ENCODE measurements at places on chromosomes 13 and 19.

DNA sequence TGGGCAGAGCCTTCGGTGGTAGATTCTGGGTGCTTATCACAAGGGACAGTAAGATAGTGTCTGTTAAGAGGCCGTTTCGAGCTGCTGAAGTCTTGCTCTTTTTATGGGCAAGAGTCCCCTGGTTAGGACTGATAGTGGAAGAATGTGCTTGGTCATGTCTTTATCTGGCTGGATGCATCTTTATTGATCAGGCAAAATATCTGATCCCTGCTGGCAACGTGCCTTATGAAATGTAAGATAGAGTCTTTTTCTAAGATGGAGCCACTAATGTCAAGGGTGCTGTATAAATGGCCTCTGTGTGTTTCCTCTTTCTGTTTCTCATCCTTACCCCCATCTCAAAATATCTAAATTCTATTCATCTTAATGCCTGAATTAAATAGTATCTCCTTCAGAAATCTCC is 53.3 kb downstream of the MYO16 start:
- no peak for DNase-seq

DNA sequence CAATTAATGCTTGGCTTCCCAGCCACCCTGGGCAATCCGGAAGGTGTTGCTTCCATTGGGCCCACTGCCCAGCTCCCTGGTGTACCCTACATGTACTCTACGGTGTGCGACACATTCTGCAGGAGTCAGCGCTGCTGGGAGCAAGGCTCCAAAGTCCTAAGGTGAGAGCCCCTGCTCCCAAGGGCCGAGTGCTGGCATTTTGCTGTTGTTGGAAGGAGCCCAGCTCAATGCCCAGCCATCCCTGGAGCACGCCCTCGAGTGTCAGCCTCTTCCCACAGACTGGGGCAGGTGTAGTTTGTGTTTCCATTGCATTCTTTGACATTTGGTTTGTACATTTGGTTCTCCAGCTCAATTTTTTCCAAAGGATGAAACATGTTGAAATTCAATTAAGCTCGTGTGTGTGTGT is 64.6 kb downstream of the GGACT start:
- DNase-seq, result no peak

- peak; percentile 23 for DNase-seq
Measured at GRCh38 chr19:24062190-24062589, 24.8 kb upstream of the ZNF254 start.

- no peak for DNase-seq
Measured at GRCh38 chr13:20700288-20700687, 3.2 kb upstream of the IL17D start.

- DNase-seq, result no peak
Measured at GRCh38 chr13:96904232-96904631, 90.0 kb downstream of the OXGR1 start.

DNA sequence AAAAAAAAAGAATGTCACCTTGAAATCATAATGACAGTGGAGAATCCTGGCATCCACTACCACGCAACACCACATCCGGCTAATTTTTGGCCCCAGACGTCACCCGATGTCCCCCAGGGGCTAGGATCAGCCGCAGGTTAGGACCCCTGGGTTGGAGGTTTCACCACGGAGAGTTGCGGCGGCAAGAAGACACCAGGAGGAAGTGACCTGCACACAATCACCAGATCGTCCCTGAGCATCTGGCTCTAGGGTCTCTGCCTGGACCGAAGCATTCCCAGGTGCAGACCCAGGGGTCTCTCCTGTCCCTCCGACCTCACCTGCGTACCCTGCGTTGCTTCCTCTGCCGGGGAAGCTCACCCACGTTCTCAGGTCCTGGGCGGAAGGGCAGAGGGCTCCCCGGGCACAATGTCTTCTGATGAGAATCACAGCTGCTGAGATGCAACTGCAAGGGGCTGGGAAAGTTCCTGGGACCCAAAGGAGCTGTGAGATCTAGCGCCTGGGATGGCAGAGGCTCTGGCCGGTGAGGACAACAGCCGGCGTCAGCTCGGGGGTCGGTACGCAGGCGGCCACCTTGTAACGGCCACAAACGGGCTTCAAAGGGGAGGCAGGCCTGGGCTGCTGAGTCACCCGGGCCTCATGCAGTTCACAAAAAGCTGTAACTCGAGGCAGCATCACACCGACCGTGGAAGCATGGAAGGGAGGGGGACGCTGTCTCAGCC is 111.2 kb downstream of the GADD45B start:
- DNase-seq, result no peak

DNA sequence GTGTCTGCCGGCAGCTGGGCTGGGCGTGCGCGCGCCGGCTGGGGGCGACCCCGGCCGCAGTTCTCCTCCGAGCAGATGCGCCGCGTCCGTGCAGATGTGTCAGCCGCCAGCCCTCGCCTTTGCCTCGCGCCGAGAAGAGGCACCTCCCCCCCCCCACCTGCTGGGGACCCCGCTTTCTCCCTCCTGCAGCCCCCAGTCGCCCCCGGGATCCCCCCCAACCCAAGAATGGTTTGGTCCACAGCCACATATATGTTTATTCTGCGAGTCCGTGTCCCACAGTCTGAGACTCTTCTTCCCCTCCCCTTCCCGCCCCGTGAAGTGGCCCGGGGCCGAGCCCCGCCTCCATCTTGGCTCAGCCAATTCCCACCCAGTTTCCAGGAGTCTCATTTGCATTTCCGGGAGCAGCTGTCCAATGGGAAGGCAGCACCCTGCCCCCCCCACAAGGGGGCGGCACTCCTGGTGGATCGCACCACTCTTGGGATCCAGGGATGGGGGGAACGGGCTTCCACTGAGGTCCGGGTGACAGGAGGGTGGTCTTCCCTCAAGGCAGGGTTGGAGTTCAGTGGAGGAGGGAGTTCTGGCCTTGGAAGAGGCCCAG is 8.6 kb downstream of the ISOC2 start:
- DNase-seq, result peak; percentile 59

- DNase-seq, result no peak
Measured at GRCh38 chr19:45144431-45145269, 16.1 kb downstream of the NKPD1 start.

DNA sequence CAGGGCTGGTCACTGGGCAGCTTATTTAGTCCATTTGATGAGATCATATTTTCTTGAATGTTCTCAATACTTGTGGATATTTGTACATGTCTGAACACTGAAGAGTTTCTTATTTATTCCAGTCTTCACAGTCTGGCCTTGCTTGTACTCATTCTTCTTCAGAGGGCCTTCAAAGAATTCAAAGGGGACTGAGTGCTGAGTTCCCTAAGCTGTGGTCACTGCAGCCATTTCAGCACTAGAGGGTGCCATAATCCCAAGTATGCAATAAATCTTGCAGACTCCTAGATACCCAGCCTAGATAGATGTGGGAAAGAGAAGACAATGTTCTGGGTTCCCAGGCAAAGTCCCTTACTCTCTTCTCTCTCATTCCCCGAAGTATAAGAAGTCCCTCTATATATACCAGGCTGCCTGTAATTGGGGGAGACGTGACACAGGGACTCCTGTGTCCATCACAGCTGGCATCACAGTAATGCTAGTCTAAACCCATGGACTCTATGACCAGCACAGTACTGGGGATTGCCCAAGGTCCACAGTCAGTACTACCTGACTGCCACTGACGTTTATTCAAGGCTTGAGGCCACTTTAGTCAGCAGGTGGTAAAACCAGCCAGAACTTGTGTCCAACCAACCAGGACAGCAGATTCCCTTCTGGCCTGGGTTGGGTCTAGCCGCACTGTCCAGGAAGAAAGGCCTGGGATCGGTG is 8.9 kb upstream of the VN1R1 start:
- no peak for DNase-seq

DNA sequence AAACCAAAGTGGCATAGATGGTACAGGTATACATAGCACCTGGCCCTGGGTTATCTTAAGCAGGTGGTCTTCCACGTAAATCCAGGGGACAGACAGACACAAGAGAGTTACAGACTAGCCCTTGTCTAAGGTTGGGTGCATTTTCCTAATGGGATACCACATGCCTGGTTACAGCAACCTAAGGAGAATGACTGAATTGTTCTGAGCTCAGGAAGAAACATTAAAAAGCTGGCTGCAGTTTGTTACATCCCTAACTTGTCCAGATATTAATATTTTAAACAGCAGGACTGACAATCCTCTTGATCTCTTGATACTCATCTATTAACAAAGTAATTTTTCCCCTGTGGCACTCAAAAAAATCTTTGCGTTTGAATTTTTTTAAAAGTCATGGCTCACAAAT is 102.2 kb upstream of the SERP2 start:
- DNase-seq, result no peak

GRCh38 chr19:16861834-16862233 is 27.0 kb upstream of the F2RL3 start:
- DNase-seq, result no peak

DNA sequence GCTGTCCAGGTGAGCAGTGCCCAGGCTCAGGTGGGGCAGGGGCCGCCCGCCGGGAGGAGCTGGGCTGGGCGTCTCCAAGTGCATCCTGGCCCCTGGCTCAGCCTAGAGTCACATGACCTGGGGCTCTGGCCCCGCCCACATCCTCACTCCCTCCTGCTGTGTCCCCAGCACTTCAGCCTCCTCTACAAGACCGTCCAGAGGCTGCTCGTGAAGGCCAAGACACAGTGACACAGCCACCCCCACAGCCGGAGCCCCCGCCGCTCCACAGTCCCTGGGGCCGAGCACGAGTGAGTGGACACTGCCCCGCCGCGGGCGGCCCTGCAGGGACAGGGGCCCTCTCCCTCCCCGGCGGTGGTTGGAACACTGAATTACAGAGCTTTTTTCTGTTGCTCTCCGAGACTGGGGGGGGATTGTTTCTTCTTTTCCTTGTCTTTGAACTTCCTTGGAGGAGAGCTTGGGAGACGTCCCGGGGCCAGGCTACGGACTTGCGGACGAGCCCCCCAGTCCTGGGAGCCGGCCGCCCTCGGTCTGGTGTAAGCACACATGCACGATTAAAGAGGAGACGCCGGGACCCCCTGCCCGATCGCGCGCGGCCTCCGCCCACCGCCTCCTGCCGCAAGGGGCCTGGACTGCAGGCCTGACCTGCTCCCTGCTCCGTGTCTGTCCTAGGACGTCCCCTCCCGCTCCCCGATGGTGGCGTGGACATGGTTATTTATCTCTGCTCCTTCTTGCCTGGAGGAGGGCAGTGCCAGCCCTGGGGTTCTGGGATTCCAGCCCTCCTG is 16.8 kb upstream of the CELF5 start:
- no peak for DNase-seq

DNA sequence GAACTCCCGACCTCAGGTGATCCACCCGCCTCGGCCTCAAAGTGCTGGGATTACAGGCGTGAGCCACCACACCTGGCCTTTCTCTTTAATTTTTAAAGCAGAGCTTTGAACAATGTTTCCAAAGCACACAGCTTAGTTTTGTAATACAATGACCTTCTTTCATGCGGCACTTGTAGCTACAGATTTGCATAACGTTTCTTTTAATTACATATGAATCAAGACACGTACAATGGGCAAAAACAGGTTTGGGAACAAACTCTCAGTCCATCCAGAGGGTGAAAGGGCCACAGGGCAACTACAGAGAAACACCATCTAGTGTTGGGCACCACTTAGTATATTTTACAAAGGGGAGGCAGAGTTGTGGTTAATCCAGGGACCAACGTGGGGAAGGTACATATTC is 19.0 kb upstream of the S1PR4 start:
- DNase-seq, result no peak

DNA sequence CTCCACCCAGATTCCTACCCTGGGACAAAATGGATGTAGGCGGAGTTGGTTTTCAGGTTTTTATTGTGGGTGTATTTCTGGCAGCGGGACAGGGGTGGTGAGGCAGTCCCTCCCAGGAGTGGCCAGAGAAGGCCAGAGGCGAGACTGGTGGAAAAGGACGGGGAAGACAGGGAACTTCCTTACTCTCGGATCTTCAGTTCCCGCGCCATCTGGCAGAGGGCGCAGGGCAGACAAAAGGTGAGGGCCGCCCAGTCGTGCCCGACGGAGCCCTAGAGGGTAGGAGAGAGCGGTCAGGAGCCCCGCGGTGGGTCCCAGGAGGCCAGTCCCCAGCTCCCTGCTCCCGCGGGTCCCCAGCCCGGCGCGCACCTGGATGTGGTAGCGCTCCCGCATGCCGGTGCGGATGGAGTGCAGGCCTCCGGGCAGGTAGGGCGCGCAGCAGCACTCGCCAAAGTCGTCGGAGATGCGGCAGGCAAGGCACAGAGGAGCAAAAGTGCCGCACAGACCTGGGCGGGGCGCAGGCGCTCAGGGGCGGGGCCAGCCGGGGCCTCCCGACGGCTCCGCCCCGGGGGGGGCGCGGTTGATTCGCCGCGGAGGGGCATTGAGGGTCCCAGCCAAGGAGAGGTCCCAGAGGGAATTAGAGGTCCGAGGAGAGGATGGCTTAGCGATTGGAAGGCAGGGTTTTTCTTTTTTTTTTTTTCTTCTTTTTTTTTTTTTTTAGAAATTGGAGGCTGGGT is 3.0 kb downstream of the CNFN start:
- DNase-seq, result peak; percentile 24

GRCh38 chr19:2768365-2769132 is 14.5 kb downstream of the SGTA start:
- DNase-seq, result no peak

GRCh38 chr19:39187552-39187943 is 9.2 kb upstream of the NCCRP1 start:
- DNase-seq, result no peak

DNA sequence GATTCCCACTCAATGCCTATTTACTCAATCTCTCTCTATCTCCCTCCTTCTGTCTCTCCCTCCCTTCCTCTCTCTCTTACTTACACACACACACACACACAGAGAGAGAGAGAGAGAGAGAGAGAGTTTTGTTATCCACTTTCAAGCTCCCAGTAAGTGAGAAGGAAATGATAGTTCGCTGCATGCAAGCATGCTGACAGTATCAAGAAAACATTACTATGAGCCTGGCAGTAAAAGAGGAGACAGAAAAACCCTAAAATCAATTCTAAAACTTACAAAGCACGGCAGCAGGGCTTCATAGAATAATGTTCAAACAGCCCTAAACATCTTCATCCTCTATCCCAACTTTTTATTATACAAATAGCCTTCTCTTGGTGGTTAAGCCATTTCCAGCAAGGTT is 171.9 kb downstream of the FOXO1 start:
- peak; percentile 20 for DNase-seq

DNA sequence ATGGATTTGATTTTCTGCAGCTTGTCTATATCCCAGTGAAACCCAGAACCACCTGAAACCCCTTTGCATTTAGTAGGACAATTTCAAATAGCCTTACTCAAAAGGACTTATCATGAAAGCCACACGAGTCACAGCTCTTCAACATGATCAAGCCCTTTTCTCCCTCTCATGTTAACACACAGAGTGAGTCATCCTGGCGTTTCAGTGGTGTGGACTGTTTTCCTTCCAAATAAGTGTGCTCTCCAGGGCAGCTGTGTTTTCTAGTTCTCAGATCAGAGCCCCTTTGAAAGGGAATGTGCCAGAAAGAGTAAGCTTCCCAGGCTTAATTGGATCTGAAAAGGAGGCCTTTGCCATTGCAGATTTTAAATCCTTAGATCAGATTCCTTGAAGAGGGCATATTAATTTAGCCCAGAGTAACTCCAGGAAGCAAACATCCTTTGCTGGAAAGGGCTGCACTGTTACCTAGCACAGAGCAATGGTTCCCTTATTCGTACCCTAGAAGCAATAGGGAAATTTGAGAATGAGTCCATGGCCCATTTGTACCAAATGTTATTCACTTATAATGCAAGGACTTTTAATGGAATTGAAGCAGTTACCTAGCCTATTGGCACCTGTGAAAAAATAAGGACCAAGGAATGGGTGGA is 51.3 kb downstream of the ERICH6B start:
- peak; percentile 60 for DNase-seq

GRCh38 chr13:62613819-62614218 is 1198.2 kb upstream of the PCDH20 start:
- no peak for DNase-seq

Data from astrocyte (in vitro differentiated cells and primary cell).